Activated naive CD4-positive, alpha-beta T cell treated with anti-CD3 and anti-CD28 coated beads, Interleukin-2, amount 10 ng/mL, durations not matched to agents 7 days and 5 days (primary cell): ENCODE measurements at places on chromosomes 11 and 22.

DNA sequence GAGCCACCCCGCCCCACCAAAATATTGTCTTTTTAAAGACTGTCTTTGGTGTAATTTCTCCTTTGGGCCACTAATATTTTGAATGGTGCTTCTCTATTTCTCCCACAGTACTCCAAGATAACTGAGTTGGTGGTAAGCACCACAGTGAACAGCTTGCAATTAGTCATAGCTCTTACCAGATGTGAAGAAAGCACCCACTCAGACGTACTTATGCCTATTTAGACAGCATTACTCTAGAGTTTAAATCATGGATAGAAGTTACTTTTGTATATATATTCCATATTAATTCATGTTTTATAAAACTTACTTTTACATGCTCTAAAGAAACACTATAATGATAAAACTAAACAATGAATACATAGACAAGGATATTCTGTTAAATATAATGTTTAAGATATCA lies 12.7 kb downstream of the ANO3 start:
- no peaks in the 10 kb centered on the region for H3K36me3 ChIP-seq
- no peaks in the 10 kb centered on the region for H3K4me1 ChIP-seq
- no peak for DNase-seq
- H3K27ac ChIP-seq: no peak overlapping the region
- H3K27me3 ChIP-seq: no peaks in the 10 kb centered on the region
- no peak overlapping the region for H3K4me3 ChIP-seq

DNA sequence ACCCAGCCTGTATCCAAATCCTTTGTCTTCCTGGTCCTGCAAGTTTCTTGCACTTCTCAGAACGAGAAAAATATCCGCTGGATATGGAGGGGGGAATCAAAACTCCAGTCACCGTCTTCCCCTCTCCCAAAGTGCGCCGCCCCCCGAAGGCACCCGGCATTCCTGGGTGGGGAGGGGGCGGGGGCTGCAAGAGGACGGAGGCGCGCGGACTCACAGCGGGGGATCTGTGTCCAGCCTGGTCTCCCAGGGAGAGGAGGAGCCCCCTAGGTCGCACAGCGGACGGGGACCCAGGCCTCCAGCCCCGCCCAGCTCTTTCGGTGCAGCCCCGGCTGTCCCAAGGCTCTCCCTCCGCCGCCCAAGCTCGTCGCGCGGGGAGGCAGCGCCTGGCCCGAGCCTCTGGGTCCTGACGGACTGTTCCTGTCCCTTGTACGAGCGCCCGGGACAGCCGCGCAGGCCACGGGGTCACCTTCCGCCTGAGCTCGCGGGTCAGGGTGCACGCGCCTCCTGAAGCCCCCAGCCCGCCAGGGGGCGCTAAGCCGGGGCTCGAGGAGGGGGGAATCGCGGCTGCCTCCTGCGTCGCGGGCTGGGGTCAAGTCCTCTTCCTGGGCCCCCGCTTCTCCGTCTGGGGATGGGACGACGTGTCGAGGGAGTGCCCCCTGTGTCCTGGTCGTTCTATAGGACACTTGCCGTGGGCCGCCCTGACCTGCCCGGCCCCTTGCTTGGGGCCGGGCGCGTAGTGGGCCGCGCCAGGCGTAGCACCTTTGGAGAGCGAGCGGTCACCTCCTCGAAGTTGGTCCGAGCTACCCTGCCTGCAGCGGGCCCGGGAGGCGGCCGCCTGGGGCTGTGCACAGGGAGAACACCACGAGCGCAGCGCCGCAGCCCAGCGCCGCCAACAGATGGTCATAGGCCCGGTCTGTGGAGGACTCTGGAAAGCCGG lies 2.4 kb upstream of the WNT11 start:
- H3K27ac ChIP-seq: no peak overlapping the region
- peaks cover 22% of the 10 kb centered on the region for H3K4me1 ChIP-seq
- DNase-seq: peak; percentile 83
- no peaks in the 10 kb centered on the region for H3K36me3 ChIP-seq
- H3K4me3 ChIP-seq: peak overlapping the region; percentile 66

GRCh38 chr11:304915-305843 lies 2.4 kb upstream of the IFITM2 start:
- H3K27me3 ChIP-seq: peaks cover 32% of the 10 kb centered on the region
- peaks cover 13% of the 10 kb centered on the region for H3K36me3 ChIP-seq
- DNase-seq: peak; percentile 82
- no peak overlapping the region for H3K4me3 ChIP-seq

DNA sequence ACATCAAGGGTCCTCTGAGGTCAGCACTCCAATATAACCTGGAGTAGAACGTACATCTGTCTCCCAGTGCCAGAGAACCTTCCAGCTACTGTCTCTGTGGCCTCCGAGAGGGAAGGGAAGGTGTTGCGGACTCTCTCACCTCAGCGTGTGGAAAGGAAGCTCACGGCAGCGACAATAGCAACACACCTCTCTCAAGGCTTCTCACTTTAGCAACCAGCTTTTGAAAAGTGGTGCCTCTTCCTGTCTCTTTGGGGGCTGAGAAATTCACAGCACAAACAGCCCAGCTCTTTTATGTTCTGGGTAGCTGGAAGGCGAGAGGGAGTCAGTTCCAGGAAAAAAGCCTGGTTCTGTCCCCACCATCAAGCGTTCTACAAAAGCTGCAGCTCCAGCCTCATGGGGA lies 156.9 kb upstream of the TBCEL start:
- H3K4me3 ChIP-seq: no peak overlapping the region
- no peak for DNase-seq
- H3K36me3 ChIP-seq: no peaks in the 10 kb centered on the region
- no peak overlapping the region for H3K27ac ChIP-seq
- H3K4me1 ChIP-seq: no peaks in the 10 kb centered on the region
- peaks cover 12% of the 10 kb centered on the region for H3K27me3 ChIP-seq

GRCh38 chr11:126702165-126702720 lies 298.3 kb downstream of the KIRREL3 start:
- no peaks in the 10 kb centered on the region for H3K4me1 ChIP-seq
- no peaks in the 10 kb centered on the region for H3K27me3 ChIP-seq

DNA sequence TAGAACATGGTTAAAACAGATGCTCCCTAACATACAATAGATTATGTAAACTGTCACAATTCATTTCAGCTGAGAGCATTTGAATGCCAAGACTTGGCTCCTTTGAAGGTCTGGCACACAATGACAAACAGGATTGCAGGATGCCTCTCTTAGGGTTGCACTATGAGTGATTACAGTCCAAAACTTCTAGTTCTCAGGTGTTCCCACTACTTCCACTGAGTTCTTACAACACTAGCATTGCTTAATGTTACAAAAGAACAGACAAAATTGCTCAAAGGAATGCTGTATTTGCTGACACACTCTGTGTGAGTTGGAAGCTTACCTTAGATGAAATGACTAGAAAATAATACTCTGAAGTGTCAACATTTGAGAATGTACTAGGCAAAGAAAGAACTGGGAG lies 2413.8 kb upstream of the RAG2 start:
- no peak for DNase-seq
- no peaks in the 10 kb centered on the region for H3K4me1 ChIP-seq
- H3K36me3 ChIP-seq: no peaks in the 10 kb centered on the region
- no peaks in the 10 kb centered on the region for H3K27me3 ChIP-seq
- H3K4me3 ChIP-seq: no peak overlapping the region
- H3K27ac ChIP-seq: no peak overlapping the region

GRCh38 chr22:35418088-35418487 lies 18.1 kb downstream of the MCM5 start:
- H3K36me3 ChIP-seq: peaks cover 43% of the 10 kb centered on the region
- DNase-seq: no peak
- no peak overlapping the region for H3K27ac ChIP-seq
- H3K4me3 ChIP-seq: no peak overlapping the region
- H3K4me1 ChIP-seq: peaks cover 4% of the 10 kb centered on the region

DNA sequence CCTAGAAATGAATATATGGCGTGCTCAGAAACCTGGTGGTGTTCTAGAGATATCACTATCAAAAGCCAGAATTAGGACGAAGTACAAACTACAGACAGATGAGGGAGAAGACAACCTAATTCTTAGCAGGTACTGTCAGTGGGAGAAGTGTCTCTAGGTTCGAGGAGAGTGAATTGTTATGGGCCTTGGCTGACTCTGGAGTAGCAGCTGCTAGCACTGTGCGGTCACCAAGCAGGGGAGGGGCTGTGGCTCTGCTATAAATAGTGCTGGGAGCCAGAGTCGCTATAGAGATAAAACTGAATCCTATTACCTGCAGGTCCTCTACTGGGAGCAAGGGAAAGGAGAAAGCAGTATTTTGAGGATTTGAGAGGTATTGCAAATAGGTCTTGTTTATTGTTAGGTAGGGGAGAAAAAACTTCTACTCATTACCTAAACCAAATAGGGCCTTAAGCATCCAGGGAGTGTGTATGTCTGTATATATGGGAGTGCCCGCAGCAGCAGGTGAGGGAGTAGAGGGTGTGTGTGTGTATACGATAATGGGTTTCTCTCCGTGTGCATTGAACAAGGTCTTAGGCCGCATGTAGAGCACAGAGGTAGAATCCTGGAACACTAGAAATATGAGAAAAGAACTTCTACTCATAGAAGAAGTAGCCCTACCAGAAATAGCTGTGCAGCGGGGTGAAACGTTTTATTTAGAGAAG lies 2.2 kb downstream of the MADD start:
- DNase-seq: peak; percentile 40
- H3K27me3 ChIP-seq: no peaks in the 10 kb centered on the region
- peaks cover 46% of the 10 kb centered on the region for H3K4me1 ChIP-seq
- peak overlapping the region; percentile 84 for H3K4me3 ChIP-seq
- H3K36me3 ChIP-seq: peaks cover 37% of the 10 kb centered on the region
- peak overlapping the region; percentile 9 for H3K27ac ChIP-seq

GRCh38 chr11:35146711-35147110 lies 7.7 kb downstream of the CD44 start:
- H3K4me3 ChIP-seq: peak overlapping the region; percentile 70
- H3K27me3 ChIP-seq: no peaks in the 10 kb centered on the region
- no peak for DNase-seq
- H3K4me1 ChIP-seq: peaks cover 95% of the 10 kb centered on the region

- peaks cover 23% of the 10 kb centered on the region for H3K27me3 ChIP-seq
- H3K4me1 ChIP-seq: peaks cover 2% of the 10 kb centered on the region
- H3K27ac ChIP-seq: no peak overlapping the region
- H3K4me3 ChIP-seq: no peak overlapping the region
- no peak for DNase-seq
Measured at GRCh38 chr11:69500285-69501120, 19.0 kb downstream of the LINC01488 start.

- no peaks in the 10 kb centered on the region for H3K27me3 ChIP-seq
- no peak for DNase-seq
- H3K27ac ChIP-seq: peak overlapping the region; percentile 8
- no peak overlapping the region for H3K4me3 ChIP-seq
- peaks cover 31% of the 10 kb centered on the region for H3K36me3 ChIP-seq
Measured at GRCh38 chr11:46414466-46414796, 22.9 kb upstream of the CHRM4 start.

DNA sequence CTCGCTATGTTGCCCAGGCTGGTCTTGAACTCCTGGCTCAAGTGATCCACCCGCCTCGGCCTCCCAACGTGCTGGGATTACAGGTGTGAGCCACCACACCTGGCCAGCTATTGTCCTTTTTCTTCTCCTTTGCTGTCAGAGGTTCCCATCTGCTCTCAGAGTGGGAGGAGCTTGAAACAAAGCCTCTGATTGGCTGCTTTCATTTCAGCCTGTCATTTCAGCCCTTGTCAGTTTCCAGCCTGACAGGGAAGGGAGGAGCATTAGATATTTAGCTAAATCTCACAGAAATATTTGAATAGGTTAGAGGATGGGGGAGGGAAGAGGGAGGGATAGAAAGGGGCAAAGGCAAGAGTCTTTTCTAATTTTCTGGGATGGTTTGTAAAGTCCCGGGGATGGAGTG lies 8.7 kb downstream of the SLC22A6 start:
- H3K4me3 ChIP-seq: no peak overlapping the region
- no peak overlapping the region for H3K27ac ChIP-seq
- DNase-seq: no peak
- H3K4me1 ChIP-seq: no peaks in the 10 kb centered on the region
- H3K27me3 ChIP-seq: peaks cover 36% of the 10 kb centered on the region

GRCh38 chr22:21020802-21021429 lies 6.0 kb downstream of the P2RX6 start:
- DNase-seq: peak; percentile 59
- no peaks in the 10 kb centered on the region for H3K36me3 ChIP-seq
- H3K27ac ChIP-seq: no peak overlapping the region
- H3K4me3 ChIP-seq: no peak overlapping the region
- H3K4me1 ChIP-seq: peaks cover 15% of the 10 kb centered on the region

GRCh38 chr22:39433476-39434242 lies 23.2 kb upstream of the MGAT3 start:
- H3K4me1 ChIP-seq: peaks cover 15% of the 10 kb centered on the region
- no peak for DNase-seq
- H3K27ac ChIP-seq: peak overlapping the region; percentile 73
- peaks cover 14% of the 10 kb centered on the region for H3K27me3 ChIP-seq
- H3K36me3 ChIP-seq: peaks cover 18% of the 10 kb centered on the region
